CD4-positive, alpha-beta T cell treated with Interleukin-15 for 1 hour (primary cell): ENCODE measurements at places on chromosomes 13 and 19.
A peak's percentile ranks its signal among the peaks of the same experiment; 100 is the strongest.

DNA sequence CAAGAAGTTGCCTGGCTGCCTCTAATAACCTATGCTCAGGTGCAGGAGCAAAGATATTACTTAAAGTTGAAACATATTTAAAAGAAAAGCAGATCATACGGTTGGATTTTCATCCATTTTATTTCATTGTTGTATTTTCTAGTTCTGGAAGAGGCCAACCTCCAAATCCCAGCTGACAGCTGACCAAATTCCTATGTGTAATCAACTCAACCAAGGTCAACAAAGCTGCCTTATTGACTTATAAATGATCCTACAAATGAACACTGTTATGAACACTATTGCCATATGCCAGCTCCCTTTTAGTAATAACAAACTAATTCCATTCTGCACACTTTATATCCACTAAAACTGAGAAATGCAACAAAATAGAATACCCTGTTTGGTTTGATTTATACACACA is 1537.4 kb downstream of the SLITRK1 start:
- no peak for DNase-seq

GRCh38 chr13:102227741-102228140 is 174.1 kb downstream of the FGF14 start:
- no peak for DNase-seq

DNA sequence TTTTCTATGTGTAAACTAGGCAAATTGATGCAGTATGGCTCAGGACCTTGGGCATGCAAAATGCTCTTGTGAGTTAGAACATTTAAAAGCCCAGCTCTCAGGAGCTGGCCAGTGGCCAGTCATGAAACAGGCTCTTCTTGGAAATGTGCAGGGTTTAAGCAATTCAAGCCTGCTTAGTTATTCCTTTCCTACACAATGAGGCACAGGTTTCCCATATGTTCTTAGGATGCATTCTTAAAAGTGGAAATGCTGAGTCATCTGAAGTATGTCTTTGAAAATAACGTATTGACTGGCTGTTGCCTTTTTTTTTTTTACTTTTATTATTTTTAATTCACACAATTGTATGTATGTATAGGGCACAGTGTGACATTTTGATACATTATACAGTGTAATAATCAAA is 300.7 kb downstream of the SLC7A1 start:
- DNase-seq = no peak

GRCh38 chr13:102905905-102906771 is 60.3 kb downstream of the ERCC5 start:
- no peak for DNase-seq

- DNase-seq = peak; percentile 90
These were observed 2.1 kb downstream of the TGFB1 start for GRCh38 chr19:41351339-41352245.

DNA sequence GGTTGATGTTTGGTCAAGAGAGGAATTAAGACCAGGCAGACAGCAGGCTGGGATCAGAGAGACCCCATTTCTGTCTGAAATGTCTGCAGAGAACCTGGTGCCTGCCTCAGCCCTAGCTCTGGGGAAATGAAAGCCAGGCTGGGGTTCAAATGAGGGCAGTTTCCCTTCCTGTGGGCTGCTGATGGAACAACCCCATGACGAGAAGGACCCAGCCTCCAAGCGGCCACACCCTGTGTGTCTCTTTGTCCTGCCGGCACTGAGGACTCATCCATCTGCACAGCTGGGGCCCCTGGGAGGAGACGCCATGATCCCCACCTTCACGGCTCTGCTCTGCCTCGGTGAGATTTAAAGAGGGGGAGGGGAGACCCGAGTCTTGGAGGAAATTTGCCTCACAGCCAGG is at the start of gene LILRB4:
LILRB4 (plus strand) TSS at position 256 of the 400 bp plus-strand sequence; CDS start at position 305, 49 bp downstream.
- peak; percentile 75 for DNase-seq

GRCh38 chr19:41410336-41411054 is 12.9 kb downstream of the BCKDHA start:
- no peak for DNase-seq

DNA sequence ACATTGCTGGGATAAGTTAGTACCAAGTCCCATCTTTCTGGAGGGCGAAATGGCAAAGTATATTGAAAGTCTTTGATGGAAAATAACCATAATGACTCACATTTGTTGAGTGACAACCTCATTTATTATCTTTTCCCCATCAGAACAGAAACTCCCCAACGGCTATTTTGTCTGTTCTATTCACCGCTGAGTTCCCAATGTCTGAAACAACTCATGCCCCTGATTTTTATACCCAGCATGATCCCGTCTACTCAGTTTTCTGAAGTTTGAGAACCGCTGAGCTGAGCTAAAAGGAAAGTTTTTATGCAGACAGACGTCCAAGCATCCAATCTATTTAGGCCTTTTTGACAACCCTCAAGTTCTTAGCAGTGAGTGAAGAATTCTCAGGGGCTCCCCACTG is 7.8 kb upstream of the TINCR start:
- no peak for DNase-seq

DNA sequence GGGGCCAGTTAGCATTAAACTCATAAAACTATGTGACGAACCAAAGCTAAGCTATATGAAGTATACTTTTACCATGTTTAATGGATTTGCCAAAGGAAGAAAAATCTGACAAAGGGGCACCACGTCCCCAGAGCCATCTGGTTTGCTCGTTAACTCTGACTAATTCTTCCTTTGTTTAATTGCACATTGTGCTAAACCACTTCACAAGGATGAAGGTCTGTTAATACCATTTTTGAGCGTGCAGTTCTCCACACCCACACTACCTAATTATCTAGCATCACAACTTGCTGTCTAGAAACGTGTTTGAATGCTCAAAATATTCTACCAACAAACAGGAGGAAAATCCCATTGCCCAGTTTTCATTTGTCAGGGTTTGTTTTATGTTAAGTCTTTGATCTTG is 74.8 kb downstream of the COL4A1 start:
- DNase-seq = no peak

- no peak for DNase-seq
These were observed 115.0 kb upstream of the CLDN10 start for GRCh38 chr13:95437561-95437960.

- no peak for DNase-seq
These were observed 20.7 kb upstream of the ZNF331 start for GRCh38 chr19:53517114-53517741.

GRCh38 chr13:29758531-29759114 is 91.8 kb downstream of the UBL3 start:
- peak; percentile 76 for DNase-seq
